ENCODE measurements at places on chromosomes 2 and 18.

- no peak for DNase-seq
These were observed 292.4 kb downstream of the TRIB2 start for GRCh38 chr2:13009027-13009642.

- DNase-seq = no peak
These were observed 16.9 kb downstream of the LYG2 start for GRCh38 chr2:99238599-99238998.

DNA sequence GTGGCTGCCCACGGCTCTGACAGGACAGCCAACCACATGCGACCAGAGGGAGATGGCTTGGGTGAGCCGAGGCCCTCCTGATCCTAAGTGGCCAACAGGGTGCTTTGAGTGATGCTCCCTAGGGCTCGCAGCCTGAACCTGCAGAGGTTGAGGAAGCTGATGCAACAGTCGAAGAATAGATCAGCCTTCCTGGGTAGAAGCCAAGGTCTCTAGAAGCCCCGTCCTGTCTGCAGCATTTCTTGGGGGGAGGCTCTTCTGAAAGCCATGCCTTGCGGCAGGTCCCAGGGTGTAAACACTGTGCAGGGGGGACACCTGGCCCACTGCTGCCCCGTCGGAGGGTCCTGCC lies 136.4 kb downstream of the HDAC4 start:
- no peak for DNase-seq

DNA sequence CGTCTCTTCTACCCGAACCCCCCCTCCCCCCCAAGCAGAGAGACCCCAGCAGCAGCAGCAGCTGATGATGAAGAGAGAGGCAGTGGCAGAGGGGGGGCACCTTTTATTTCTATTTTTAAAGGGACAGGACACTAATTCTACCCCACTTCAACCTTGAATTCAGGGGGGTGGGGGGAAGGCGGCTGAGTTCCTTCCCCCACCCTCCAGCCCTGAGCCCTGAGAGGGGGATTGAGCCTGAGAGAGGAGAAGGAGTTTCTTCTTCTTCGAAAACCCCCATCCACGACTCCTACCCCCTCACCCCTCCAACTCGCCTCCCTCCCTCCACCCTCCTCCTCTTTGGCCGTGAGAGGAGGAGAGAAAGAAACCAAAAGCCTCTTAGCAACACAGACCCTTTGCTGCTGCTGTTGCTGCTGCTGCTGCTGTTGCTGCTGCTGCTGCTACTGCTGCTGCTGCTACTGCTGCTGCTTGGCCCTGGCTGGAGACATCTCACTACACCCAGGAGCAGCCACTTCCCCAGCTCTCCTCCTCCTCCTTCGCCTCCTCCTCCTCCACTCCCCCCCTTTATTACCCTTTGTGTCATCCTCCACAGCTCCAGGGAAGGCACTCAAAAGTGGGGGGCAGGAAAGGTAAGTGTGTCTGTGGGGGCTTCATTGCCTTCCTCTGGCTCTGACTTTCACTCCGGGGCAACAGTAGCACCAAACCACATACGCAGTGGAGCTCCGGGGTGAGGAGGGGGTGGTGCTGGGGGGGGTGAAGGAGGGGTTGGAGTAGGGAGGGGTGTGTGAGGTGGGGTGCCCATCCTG lies at the start of gene MBD5:
Gene MBD5, plus strand, starts transcription at position 33 of the 803 bp plus-strand sequence.
- peak; percentile 32 for DNase-seq

GRCh38 chr2:121351521-121352318 lies 66.7 kb upstream of the TFCP2L1 start:
- DNase-seq = no peak

- no peak for DNase-seq
These were observed 83.7 kb downstream of the SDC1 start for GRCh38 chr2:20141056-20141762.

- no peak for DNase-seq
These were observed 29.0 kb upstream of the ZFP36L2 start for GRCh38 chr2:43255296-43255910.

GRCh38 chr2:199441759-199442158 lies 16.0 kb downstream of the SATB2 start:
- no peak for DNase-seq

DNA sequence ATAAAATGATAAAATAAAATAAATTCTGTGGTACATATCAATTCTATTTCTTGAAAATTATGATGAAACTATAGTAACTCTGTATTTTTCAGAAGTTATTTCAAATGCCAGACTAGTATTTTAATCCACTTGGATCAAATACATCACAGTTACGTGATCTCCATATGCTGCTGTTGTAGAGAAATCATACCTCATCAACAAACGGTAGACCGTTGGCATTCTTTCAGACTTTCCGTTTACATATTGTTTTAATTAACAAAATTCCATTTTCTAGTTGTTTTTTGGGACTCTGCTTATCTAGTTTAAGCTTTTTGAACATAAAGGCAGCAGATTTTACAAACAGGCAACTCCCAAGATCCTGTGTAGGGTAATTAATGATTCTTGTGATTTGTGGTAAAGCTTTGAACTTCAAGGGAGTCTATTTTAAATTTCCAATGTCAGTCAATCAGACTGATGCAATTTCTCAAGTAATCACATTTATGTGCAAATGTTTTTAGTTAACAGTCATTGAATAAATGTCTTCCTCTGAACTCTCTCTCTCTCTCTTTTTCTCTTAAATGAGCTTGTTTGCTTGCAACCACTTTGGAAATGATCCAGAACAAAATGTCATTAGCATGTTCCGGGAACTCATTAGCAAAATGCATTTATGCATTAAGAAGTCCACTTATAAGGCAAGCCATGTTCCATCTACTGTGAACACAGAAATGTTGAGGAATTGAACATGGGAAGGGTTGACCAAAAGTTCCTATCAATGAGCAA lies 31.8 kb downstream of the NYAP2 start:
- no peak for DNase-seq

GRCh38 chr2:78127424-78127823 lies 605.2 kb upstream of the LRRTM4 start:
- DNase-seq = no peak

- no peak for DNase-seq
These were observed 175.1 kb downstream of the ATAD2B start for GRCh38 chr2:23751747-23752265.

GRCh38 chr2:10095175-10095574 lies 15.0 kb upstream of the CYS1 start:
- no peak for DNase-seq

- DNase-seq = no peak
These were observed 7.5 kb upstream of the PTPN2 start for GRCh38 chr18:12891561-12891960.

DNA sequence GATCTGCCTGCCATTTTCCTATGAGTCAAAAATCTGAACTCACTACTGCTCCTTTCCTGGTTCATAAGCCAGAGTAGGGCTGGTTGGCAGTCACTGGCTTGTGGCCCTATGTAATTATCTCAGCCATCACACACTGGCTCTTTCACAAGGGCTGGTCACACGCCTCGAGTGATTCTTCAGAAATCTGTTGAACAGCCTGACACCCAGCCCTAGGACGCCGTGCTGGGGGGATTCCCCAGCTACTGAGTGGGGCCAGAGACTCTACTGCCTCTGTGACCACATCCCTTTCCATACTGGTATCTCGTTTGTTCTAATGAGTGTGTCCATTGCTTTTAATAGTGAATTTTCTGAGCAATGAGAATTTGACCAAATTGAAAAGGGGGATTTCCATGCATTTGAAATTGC lies 45.8 kb upstream of the RBM44 start:
- DNase-seq = no peak

DNA sequence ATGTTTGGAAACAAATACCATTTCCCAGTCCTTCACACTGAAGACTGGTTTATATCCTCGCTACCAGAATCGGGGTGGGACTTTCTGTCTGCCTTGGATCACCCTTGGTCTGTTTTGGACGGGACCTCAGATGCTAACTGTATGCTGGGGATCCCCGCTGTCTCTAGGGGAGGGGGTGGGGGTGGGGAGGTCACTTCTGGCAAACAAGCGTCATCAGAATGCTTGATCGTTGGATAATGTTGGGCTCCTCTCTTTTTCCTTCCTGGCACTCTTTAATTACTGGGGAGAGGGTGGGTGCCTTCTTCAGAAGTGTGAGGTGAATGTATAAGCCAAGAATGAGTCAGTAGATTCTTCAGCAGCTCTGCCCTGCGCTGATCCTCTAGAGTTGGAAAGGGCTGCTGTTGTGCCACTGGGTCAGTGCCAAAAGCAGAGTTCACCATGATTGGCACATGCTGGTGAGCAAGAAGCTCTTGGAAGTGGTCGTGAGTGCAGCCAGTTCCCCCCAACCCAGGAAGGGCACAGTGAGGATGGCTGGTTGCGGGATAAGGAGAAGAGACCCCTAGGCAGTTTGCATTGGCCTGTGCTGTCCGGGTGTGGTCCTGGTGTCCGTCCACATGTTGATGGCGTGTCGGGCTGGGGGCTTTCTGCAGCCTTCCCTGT lies 32.2 kb downstream of the DGKD start:
- no peak for DNase-seq

GRCh38 chr2:129091620-129092019 lies 773.0 kb upstream of the HS6ST1 start:
- no peak for DNase-seq

GRCh38 chr2:204255071-204255470 lies 290.2 kb upstream of the PARD3B start:
- no peak for DNase-seq

- no peak for DNase-seq
These were observed 80.8 kb downstream of the FMNL2 start for GRCh38 chr2:152415796-152416195.

GRCh38 chr2:102006886-102007278 lies 15.1 kb downstream of the IL1R2 start:
- no peak for DNase-seq

DNA sequence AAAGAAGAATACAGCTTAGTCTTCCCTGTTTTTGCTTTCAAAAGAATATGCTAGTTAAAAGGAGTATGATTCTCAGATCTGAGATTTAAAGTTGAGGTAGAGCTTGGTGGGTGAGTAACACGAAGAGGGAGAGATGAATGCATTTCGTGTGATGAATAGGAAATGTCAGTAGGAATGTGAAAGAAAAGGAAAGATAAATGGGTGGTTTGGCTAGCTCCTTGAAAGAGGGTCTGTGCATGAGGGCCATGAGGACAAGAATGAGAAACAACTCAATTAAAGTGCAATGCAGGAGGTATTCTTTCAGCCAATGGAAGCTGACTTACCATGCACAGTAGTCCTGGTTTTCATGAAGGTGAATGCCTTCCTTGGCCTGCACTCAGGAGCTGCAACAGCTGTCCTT lies 248.2 kb downstream of the HNMT start:
- DNase-seq = no peak

DNA sequence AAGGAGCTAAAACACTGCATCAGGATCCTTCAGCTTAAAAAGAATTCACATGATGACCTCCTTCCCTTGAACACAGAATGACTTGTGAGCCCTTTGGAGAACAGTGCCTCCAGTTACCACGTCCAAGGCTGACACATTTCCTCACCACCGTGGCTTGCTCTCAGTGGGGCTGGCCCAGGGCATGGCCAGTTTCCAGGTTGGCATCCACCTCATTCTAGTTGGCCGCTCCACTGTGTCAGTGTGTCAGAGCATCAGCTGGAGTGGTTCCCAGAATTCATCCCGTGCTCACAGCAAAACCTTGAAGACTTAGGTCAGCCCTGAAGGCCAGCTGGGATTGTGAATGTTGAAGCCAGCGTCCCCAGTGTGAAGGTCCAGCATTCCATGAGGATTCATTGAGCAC lies 158.5 kb downstream of the INSIG2 start:
- no peak for DNase-seq

GRCh38 chr2:75870133-75870532 lies 159.4 kb upstream of the GCFC2 start:
- no peak for DNase-seq

GRCh38 chr2:216354306-216354705 lies 18.0 kb downstream of the MARCHF4 start:
- no peak for DNase-seq

- DNase-seq = no peak
These were observed 66.3 kb downstream of the NBAS start for GRCh38 chr2:15494877-15495276.

DNA sequence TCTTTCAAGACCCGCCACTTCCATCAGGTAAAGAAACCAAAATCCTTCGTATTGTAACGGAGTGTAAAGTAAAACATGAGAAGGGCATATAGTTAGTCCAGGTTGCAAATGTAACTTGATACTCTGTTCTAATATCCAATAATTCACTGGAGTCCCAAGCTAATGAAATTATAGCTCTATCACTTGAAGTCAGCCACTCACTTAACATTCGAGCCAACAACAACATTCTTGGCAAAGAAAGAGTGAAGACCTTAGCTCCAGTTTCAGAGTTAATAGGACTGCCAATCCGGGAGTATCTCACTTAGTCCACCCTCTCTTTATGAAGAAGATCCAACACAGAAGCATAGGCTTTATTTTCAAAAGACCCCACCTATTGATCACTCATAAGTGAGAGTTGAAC lies 298.0 kb upstream of the SOX11 start:
- DNase-seq = no peak

DNA sequence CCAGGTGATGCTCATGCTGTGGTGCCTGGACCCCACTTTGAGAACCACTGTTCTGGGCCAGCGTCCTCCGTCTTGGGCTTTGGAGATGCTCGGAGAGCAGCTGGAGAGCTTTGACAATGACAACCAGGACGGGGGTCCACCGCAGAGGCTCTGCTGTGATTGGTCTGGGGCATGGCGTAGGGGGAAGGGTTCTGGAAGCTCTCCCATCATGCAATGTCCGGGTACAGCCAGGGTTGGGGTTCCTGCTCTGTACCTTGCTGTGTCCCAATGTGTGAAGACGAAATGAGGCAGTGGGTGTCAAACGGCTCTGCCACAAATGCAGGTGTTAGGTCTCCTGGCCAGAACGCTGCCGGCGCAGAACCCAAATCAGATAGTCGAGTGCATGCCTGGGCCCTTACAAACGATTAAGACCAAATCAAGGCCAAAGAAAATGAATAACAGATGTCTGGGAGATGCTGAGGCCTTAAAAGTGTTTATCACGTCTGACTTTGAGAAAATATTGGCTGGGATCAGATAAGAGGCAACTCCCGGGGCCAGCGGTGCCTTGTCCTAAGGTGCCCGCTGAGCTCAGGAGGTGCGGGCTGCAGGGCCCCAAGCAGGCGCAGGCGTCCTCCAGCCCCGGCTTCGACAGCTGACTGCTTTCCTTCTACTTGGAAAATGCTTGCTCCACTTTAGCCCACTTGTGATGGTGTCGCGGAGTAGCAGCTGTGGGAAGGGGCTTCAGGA lies 117.2 kb downstream of the VAPA start:
- no peak for DNase-seq

GRCh38 chr2:151771599-151772358 lies 37.5 kb upstream of the NEB start:
- DNase-seq = no peak
